ENCODE measurements at places on chromosomes 5 and 9. TPM values are rescaled to one million over a fixed set of nuclear protein-coding genes. Genes with fewer than 3 reads are reported as not detected.

DNA sequence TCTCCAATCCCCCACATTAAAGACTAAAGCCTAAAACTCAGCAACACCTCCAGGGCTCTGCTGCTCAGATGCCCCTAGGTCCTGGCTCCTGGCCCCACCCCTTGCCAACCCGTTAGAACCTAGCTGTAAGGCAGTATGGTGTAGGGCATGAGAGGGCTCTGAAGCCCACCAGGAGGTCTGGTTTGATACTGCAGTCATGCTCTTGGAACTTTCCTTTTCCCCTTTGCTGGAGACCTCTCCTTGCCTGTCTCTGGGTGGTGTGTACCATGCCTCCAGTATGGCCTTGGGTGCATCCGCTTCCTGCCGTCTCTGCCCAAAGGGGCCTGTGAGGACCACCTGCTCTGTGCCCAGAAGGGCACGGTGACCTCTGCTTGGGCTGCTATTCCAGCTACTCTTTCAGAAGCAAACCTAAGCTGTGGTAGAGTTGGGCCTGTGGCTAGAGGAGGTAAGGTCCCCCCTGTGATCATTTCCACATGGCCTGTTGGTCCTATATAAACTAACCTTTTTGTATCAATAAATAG is 3.5 kb downstream of the TENT4A start:
- no peak for DNase-seq

SPATA31D4 gene
- total RNA-seq: not detected

DNA sequence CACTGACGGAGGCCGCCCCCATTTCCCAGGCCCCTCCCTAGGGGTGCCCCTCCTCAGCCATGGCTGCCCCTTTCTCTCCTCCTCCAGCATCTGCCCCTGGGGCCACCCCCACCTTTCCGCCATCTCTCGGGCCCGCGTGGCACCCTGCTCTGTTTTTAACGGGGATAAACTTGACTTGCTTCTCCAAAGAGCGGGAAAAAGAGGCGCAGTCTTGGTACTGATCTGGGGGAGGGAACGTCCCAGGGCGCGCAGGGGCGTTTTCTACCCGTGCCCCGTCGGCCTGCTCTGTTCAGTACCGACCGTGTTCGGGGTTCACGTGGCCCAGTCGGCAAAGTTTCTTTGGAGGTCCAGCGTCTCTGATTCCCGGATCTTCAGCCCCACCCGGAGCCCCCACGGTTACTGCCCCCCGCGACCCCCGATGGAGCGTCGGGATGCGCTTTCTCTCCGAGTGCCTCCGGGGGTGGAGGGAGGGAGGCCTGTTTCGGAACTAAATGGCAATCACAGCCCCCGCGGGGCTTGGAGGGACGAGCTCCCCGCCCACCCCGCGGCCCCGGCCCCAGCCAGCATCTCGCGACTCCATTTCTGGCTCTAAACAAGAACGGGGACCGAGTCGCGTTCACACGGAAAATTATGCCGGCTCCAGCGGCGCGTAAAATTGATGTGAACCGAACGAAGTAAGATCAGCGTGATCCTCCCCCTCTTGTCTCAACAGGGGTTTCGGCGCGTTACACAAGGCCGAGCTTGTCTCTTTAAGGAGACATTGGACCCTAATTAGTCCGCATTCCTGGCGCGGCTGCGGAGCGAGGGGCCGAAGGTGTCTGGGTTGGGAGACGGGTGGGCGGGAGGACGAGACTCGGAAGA is 1.1 kb upstream of the TLE4 start:
- DNase-seq: peak; percentile 34

CTNND2 gene
- not detected for total RNA-seq

Data from endothelial cell of umbilical vein (primary cell).